ENCODE measurements at places on chromosomes 5 and 9.

GRCh38 chr9:82410306-82410705 is 421.7 kb downstream of the SPATA31D1 start:
- no peak for DNase-seq

- DNase-seq: no peak
Measured at GRCh38 chr5:82330530-82331270, 52.5 kb upstream of the RPS23 start.

- DNase-seq: no peak
Measured at GRCh38 chr9:11192993-11193392, 580.2 kb upstream of the PTPRD start.

DNA sequence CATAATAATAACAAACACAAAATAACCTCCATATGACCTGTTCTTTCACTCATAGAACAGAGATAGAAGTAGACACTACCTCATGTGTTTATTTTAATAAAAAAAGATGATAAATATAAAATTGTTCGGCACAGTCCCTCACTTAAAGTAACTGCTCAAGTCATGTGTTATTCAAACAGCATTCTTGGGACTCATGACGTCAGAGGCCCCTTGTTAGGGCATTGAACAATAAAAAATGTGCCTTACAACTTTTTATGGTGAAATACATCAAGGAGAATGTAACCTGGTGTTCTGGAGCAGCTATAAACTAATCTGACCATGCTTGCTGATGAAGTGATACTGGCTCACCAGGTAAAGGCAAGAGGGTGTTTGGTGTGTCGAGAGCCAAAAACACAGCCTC is 12.2 kb upstream of the NDFIP1 start:
- DNase-seq: no peak

DNA sequence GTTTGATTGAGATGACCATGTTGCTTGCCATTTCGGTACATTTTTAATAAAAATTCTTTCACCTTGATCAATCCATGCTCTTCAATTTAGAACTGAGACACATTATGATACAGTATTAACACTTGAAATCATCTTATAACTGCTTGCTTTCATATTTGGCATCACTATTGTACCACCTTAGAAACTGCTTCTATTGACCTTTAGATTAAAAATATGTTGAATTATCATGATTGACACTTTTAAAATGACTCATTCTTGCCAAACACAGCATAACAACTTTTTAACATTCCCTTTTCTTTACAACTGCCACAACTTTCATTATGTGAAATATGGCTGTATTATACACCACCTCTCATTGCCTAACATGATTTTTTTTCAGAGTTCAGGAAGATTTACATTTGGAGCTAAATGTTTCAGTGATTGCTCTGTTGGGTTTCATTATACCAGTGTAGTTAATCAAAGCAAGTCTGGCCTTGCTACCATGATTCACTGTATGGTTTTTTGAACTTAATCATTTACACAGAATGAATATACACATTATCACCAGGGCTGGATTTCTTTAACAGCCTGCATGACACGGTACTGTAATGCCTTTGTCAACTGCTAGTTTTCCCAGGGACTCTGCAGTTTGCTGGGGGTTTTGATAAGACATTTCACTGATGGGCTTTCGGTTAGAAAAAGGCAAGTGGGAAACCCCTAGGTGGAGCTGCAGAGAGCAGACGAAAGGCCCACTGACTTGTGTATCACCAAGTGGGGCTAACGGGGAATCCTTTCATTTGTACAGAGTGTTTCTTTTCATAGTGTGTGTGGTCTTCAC is 93.6 kb upstream of the TLE4 start:
- no peak for DNase-seq

GRCh38 chr5:88502179-88503040 is 233.8 kb upstream of the TMEM161B start:
- no peak for DNase-seq

DNA sequence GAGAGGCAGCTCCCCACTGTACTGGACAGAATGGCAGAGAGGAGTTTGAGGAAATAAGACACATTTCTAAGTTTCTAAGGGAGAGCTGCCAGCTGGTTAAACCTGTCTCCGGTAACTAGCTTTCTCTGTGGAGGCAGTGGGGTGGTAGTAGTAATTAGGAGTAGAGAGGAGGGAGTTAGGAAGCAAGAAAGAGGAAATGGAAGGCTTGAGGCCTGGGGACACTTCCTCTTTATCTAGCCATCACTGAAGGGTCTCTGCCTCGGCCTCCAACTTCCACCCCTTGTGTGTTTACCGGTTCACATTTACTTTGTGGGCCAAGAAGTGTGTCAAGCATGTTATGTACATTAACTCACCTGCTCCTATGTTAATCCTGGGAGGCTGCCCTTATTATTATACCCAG is 462.2 kb upstream of the DMAC1 start:
- no peak for DNase-seq

DNA sequence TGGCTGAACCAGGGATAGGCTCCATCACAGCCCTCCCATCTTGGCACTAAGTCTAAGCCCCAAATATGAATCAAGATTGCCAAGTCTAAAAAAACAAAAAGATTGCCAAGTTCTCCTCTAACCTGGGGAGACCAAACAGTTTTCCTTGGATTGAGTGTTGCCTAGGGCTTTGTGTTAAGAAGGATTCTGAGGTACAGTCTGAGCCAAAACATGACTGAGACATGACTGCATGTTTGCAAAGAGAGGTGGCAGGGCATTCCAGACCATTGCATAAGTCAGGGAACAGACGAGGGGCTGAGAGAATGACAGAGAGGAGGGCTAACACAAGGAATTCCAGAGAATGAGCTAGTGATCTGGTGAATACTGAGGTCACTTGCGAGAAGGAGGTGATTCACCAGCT is 11.4 kb downstream of the LAMC3 start:
- DNase-seq: no peak

DNA sequence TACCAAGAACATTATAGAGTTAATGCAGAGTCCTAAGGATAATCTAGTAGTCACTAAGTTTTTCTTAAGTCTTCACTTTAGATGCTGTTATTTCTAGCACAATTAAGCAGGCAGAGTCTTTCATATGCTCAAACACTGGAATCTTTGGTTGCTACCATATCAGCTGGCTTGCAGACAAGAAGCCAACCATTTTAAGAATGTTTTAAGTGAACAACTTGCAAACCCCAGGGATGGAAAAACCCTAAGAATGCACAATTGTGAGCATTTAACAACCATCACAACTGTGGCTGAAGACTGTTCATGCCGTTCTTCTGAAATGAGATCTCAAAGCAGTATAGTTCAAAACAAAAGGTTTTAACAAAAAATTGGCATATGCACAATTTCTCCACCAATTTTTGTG is 55.1 kb downstream of the CSNK1A1 start:
- DNase-seq: no peak
